Stimulated activated naive CD4-positive, alpha-beta T cell (primary cell): ENCODE measurements at places on chromosomes 2 and 18.

DNA sequence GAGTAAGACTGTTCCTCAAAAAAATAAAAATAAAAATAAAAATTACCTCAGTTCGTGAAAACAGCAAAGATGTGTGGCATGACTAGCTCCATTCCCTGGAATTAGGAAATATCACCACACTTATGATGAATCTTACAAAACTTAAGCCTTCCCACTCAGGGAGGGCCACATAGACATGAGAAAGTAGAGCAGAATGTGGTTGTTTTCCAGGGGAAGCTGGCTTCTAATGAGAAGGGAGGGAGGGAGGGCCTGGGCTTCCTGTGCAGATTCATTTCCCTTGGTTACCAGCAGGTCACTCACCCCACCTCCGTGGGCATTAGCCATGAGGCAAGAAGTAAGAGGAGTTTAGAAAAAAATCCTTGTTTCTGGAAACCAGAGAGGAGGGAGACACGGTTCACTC, 95.9 kb upstream of the RMDN2 start:
- DNase-seq = no peak

DNA sequence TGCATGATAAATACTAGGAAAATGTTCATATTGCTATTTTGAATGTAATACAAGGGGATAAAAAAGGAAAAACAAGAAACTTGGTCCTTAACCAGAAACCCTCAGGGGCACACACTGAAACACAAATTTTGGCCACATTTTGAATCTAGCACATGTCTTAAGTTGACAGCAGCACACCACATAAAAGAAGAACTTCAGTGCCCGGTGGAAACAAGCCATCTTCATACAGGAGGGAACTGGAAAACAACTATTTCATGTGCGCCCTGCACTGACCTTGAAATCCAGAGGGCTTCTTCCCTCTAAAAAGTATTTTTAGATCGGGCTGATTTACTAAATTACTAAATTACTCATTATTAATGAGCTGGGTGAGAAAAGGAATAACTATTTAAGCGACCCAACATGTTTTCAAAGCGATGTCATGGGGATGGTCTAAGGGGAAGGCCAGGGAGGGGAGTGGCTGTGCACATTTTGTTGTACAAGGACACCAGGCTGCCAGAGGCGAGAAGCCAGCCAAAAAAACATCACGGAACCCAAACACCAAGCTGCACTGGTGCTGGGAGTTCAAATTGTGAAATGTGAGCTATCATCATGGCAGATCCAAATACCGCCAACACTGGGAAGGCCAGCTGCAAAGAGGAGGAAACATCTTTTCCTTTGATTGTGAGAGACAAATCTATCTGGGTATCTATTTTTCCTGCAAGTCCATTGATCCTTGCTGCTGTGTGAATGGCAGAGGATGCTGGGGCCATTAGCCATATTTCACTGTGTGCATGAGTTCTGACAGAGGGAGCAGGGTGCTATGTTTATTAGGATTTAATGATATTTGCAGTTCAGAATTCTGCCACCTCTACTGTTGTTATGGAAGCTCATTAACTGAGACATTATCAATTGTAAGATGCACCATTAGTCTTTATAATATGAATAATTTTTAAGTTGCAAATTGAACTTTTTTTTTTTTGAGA, 150.7 kb upstream of the LMAN1 start:
- DNase-seq = no peak

DNA sequence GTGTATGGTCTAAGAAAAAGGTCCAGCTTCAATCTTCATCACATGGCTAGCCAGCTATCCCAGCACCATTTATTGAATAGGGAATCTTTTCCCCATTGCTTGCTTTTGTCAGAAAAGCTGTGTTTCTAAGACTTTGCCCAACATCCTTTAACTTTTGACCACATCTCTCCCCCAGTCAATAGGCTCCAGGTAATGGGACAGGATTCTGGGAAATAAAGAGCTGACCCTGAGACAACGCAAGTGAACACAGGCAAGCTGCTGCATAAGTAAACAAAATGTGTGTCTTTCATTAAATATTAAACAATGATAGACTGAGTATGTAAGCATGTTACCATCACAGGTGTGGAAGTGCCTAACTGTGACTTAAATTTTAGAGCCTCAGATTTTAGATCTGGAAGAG, 23.0 kb downstream of the FAM110C start:
- DNase-seq = no peak

DNA sequence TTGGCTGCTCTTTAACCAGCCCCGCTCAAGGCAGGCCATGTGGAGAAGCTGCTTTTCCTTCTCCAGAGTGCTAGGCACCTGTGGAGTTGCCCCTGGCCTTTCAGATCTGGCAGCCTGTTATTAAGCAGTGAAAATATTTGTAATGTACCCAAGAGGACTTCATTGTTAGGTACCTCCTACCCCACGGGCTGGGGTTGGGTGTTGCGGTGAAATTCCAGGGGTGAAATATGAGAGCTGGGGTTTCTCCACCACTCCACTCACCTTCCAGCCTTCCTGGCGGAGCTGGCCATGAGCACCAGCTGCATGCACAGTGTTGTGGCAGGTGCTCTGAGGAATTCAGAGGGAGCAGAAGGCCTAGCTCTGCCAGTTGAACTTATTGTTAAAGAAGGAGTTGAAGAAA, 39.1 kb downstream of the NTSR2 start:
- no peak for DNase-seq

- no peak for DNase-seq
Observed at GRCh38 chr2:34003795-34004194, 404.7 kb upstream of the FAM98A start.

GRCh38 chr2:20012032-20012281, 511 bp downstream of the MATN3 start:
- no peak for DNase-seq

DNA sequence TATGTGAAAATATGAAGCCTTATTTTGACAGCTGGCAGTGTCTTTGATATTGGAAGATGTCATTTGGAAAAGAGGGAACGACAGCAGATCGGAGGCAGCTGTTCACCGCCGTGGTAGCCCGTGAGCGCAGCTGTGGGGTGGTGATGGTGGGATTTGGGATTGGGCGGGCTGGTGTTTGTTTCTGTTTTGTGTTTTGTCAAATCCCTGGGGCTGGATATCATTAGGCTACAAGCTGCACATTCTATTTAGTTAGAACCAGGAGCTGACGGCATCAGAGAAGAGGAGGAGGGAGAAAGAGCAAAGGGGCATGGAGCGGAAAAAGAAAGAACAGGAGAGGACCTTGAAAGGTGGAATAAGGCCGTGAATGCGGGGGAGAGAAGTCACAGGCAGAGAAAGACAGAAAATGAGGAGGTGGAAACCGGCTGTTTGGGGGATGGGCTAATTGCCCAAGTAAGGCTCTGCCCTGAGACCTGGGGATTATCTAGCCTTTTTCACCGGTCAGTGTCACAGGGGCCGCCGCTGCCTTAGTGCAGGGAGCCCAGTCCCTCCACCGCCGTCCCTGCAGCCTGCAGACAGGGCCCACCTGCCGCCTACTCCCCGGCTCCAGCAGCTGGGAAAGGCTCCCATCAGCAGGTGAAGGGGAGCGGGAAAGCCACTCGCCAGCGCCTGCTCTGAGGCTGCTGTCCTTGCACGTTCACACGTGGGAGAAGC, 88.0 kb downstream of the ZCCHC2 start:
- no peak for DNase-seq

GRCh38 chr2:217851191-217852020, 151.4 kb downstream of the TNS1 start:
- no peak for DNase-seq

- DNase-seq = no peak
Observed at GRCh38 chr2:225735844-225736243, 336.3 kb downstream of the NYAP2 start.

DNA sequence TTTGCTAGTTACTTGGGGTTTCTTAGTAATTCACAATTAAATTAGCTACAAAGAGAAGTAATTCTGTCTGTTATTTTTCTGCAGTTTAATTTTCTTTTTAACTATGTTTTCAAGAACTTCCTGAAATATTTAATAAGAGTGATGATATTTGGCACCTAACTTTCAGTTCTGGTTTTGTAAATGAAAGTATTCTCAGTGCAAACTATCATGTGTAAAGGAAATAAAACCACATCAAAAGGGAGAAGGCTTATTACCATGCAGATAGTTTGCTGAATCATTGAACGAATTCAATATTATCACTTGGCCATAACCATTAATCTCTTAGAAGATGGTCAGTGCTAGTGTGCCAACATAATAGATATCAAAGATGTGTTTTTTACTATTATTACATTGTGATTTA, 29.2 kb downstream of the DYTN start:
- no peak for DNase-seq

DNA sequence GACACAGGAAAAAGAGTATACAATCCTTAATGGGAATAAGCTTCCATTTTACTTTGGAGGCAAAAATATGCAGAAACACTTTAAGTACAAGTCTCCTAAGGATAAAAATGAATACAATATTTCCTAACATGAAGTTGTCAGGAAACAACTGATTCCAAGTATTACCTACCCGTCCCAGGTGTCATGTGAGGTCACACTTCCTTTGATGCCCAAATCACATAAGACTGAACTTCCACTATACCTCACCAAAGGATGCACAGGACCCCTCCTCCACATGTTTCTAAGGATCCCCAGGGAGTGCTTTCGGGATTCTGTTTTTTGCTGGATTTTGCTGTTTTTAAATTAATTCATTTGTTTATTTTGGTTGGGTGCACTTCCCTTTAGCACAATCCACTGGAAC, 438.5 kb upstream of the TCF4 start:
- DNase-seq = no peak

DNA sequence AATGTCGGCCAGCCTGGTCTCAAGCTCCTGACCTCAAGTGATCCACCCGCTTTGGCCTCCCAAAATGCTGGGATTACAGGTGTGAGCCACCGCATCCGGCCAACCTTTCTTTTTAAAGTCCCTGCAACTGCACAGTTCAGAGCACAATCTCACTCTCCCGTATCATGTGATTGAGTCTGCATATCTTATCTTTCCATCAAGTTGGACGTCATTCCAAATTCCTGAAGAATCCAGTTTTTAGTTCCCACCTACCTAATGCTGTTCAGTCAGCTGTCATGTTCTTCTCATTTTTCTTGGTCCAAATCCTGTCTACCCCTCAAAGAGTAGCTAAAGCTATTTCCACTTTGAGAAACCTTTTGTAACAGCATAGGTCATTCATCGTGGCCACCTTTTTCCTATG, 110.8 kb upstream of the FBXO11 start:
- no peak for DNase-seq

- no peak for DNase-seq
Observed at GRCh38 chr2:197426723-197427603, 7.9 kb downstream of the SF3B1 start.

GRCh38 chr2:178584666-178585065, 104.4 kb downstream of the PLEKHA3 start:
- no peak for DNase-seq

- DNase-seq = no peak
Observed at GRCh38 chr2:138078153-138078552, 113.9 kb downstream of the HNMT start.

DNA sequence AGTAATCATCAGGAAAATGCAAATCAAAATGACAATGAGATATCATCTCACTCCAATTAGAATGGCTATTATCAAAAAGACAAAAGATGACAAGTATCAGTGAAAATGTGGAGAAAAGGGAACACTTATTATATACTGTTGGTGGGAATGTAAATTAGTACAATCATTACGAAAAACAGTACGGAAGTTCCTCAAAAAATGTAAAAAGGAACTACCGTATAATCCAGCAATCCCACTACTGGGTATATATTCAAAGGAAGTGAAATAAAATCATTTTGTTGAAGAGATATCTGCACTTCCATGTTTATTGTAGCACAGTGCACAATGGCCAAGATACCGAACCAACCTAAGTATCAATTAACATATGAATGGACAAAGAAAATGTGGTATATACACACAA, 52.4 kb upstream of the TEX51 start:
- no peak for DNase-seq

- DNase-seq = no peak
Observed at GRCh38 chr2:176270100-176270750, 983 bp downstream of the MTX2 start.

DNA sequence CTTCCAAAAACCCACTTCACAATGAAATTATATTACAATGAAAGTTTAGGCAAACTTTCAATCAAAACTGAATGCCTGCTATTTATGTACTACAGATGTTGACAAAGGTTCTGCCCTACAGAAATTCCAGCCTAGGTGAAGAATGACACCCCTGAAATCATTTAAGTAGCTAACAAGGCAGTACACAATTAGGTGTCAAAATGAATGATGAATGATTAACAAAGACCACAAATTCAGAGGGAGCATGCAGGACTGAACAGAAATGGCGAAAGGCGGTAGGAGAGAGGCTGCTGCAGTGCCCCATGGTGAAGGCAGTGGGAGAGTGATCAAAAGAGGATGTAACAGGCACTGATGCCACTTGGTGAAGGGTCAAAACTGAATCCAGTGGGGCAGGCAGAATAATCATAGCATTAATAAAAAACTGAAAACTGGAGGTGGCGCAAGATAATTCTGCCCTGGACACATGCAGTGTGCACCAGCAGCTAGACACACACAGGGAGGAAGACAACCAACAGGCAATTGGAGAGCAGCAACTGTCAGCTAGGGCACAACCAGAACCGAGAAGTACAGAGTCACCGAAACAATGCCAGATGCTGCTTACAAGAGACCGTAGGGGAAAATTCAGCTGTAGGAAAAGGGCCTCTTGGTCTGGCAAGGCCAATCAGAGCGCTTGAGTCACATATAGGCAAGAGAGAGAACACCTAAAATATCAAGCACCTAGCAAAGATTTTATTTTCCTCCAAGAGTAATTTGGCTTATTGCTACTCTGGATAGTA, 4.5 kb downstream of the TMEM131 start:
- no peak for DNase-seq

- no peak for DNase-seq
Observed at GRCh38 chr2:112811841-112812306, 24.7 kb downstream of the IL1B start.

DNA sequence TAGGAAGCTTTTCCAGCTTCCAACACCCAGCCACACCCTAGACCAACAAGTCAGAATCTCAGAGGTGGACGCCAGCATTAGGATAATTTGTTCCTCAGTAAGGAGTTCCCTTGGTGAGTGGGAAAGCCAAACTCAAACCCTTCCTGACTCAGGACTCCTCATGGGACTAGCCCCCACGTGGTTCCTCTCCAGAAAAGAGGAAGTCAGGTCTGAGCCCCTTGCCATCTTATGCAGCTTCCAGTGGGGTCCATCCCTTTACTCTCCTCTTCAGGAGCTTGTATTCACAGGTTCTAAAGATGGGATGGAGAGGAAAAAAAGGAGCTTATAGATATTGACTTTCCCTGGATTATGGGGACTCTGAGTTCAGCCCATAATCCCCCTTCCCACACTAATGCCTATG, 14.8 kb upstream of the NOTO start:
- DNase-seq = no peak

GRCh38 chr2:109185338-109185737, 56.3 kb downstream of the SH3RF3 start:
- DNase-seq = no peak

DNA sequence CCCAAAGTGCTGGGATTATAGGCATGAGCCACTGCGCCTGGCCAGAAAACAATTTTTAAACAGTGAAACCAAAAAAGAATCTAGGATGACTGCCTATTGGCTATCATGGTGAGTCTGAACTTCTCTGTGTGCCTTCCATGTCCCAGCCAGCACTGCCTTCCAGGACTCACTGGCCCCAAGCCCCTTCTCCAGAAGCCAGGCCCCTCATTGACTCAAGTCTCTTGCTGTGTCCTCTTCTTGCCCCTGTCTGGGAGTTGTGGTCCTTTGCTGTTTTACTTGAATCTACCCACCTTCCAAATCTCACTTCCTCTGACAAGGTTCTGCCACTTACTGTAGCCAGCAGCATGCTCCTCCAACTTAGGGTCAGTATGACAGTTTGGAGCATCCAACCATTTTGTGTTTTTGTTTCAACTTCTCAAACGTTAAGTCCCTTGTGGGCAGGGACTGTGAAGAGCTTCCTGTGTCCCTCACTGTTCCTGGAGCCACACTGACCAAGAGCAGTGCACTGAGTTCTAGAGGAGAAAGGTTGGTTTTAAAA, 41.7 kb downstream of the ST3GAL5 start:
- no peak for DNase-seq
